Astrocyte of the cerebellum (primary cell): ENCODE measurements at places on chromosomes 7 and 10.

- DNase-seq = no peak
Measured at GRCh38 chr10:97001183-97001991, 169.3 kb downstream of the LCOR start.

DNA sequence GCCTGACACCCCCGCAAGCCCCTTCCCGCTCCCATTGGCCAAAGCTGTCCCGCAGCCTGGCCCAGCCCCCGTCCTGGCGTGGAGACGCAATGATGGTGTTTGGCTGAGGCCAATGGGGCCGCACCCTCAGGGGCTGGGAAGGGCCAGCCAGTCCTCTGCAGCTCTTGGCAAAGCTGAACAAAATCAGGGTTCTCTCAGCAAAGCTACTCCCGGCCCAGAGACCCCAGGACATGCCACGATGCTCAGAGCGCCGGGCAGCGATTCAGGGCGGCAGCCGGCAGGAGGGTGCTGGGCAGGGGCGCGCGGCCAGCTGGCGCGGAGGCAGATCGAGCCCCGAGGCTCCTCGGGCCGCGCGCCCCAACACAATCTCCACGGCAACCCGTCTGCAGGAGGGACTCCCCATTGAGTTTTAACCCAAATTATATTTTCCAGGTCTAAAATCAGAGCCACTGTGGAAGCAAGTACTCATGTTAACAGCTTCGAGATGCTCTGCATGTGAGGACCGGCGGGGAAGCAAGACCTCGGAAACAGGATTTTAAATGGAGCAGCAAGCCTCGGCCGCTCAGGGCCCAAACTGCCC, 8.8 kb upstream of the CNPY1 start:
- no peak for DNase-seq

- no peak for DNase-seq
Measured at GRCh38 chr7:66867198-66867790, 53.7 kb upstream of the TMEM248 start.

GRCh38 chr7:157268540-157268939, 68.3 kb upstream of the DNAJB6 start:
- DNase-seq = no peak

GRCh38 chr7:135213831-135214230, 2.5 kb upstream of the WDR91 start:
- no peak for DNase-seq

GRCh38 chr7:17988141-17988540, 39.5 kb downstream of the PRPS1L1 start:
- DNase-seq = no peak

DNA sequence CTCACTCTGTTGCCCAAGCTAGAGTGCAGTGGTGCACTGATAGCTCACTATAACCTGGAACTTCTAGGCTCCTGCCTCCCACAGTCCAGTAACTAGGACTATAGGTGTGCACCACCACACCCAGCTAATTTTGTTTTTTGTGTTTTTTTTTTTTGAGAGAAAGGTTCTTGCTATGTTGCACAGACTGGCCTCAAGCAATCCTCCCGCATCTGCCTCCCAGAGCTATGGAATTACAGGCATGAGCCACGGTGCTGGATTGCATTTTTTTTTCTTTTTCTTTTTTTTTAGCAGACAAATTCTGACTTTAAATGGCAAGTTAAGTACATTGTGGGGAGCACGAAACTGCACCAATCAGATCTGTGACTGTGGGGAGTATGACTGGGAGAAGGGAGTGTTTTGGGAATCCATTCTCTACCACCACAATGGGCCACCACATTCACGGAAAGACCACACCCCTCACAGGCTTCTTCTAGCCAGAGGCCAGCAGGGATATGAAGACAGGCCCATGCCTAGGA, 58.1 kb upstream of the MSMB start:
- no peak for DNase-seq

GRCh38 chr10:54691331-54691730, 109.7 kb downstream of the PCDH15 start:
- DNase-seq = no peak

DNA sequence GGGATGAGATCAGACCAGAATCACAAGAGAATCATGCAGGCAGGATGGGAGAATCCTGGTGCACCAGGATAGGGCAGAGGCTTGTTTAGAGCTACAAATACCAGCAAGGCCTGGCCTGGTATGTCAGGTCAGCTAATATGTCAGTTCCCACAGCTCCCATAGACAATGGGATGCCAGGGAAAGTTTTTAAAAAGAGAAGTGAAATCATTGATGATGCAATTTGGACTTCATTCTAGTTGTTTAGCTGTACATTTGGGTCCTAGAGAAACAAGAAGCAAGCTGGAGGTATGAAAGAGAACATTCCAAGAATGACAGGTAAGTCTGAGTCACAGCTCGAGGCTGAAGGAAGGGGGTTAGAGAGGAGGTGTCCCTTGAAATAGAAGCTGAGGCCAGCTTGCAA, 45.2 kb downstream of the GPR141 start:
- DNase-seq = no peak

DNA sequence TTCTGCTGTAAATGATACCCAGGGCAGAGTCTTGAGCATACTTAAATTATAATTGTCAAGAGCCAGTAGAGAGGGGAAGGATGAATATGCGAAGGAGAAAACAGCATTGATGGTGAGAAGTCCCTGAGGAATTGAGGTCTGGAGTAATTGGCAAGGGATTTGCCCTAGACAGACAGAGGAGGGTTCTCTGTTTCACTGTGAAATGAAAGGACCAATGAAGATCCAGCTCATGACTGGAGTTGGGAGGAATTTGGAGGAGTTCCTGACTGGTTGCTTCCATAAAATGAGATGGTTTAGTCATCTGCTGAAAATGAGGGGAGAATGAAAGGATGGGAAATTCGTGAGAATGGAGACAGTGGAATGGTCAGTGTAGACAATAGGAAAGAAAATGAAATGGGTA, 6.8 kb downstream of the PRPF18 start:
- DNase-seq = no peak

GRCh38 chr7:84196084-84196503, 1.5 kb upstream of the SEMA3A start:
- DNase-seq = no peak

DNA sequence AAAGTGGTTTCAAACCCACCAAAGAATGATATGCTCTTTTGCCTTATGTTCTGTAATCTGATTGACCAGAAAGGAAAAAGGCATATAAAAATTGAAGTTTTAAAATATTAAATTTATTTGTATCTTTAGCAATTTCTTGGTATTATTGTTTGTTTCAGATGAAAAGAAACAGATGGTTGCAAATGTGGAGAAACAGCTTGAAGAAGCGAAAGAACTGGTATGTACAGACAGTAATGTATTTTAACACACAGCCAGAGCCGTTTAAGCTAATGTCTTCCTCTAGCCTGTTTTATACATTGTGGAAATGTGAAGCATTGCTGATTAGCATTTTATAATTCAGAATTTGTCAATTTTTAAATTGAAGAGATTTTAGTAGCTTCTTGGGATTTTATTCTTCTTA, 13.4 kb downstream of the VTI1A start:
- no peak for DNase-seq

- no peak for DNase-seq
Measured at GRCh38 chr7:90276033-90276728, 31.2 kb downstream of the CFAP69 start.

DNA sequence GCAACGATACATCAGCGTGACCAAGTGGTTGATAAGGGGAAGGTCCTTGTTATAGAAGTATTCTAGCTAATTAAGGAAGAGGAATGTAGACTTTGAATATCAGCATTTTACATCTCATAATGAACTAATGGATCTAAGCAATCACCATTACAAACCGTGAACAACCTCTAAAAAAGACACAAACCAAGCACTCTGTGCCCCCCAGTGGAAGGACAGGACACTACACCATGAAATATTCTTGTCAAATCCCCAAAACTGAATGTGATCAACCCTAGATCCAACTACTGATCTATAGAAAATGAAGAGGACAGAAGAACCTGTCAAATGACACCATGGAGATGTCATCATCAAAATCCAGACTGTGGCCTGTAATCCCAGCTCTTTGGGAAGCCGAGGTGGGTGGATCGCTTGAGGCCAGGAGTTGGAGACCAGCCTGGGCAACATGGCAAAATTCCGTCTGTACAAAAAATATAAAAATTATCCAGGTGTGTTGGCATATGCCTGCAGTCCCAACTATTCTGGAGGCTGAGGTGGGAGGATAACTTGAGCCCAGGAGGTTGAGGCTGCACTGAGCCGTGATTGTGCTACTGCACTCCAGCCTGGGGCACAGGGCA, 111.3 kb upstream of the CARD11 start:
- DNase-seq = peak; percentile 20

DNA sequence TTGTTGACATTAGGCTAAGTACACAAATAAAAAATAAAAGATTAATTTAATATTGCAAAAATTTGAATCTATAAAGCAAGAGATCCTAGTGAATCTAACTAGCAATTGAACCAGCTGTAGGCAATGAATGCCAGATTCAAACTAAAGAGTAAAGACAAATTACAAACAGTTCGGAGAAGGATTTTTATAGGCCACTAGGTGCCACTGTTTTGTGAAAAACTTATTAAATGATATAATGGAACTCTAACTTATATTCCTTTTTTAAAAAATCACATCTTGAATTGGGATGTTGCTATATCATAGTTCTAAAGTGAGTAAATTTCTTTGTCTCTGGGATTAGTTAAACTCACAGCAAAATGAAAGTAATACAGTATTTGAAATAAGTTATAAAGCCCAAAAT, 39.1 kb upstream of the GNAI1 start:
- DNase-seq = no peak
